Dermis blood vessel endothelial cell (primary cell): ENCODE measurements at places on chromosomes 2 and 18.

DNA sequence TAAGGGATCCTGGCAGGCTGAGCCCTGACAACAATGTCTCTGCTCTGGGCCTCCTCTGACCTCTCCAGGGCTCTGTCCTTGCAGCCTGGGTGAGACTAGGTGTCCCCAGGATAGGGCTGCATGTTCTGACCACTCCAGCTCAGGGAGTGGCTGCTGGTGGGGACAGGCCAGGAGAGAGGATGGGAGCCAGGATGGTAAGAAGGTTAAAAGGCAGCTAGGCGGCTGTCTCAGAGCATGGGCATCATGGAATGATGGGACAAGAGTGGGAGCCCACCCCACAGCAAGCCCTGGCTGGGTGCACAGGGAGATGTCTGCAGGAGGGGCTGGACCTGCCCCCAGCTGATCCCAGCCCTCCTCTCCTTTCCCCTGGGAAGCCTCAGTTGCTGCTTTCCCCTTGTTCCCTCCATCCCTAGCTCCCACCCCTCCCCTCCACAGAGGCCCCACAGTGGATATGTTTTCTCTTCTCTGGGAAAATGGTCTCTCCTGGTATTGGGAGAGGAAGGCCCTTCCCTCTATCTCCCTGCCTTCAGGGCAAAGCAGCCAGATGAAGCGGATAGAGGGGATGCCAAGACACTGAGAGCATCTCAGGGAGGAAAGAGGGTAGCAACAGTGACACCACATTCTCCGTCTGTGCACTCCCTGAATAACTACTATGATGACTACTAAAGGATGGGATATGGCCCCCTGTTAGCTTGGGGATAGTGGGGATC lies 334.3 kb downstream of the DYSF start:
- no peak for DNase-seq

DNA sequence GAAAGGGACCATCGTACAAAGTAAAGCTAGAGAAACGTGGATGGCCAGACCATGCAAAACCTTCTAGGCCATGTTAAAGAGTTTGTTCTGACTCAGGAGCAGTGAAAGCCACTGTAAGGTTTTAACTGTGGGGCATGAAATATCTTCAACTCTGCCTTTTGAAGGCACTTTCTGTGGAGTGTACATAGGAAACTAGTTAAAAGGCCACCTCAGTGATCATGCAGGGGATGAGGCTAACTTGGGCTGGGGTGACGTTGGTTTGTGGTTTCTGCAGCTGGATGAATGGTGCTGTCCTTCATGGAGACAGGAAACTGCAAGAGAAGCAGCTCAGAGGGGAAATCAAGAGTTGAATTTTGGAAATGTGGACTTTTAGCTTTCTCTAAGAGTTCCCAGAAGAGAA lies 190.7 kb downstream of the CDCA7 start:
- no peak for DNase-seq

GRCh38 chr2:48480526-48480925 lies 49.4 kb upstream of the STON1 start:
- no peak for DNase-seq

DNA sequence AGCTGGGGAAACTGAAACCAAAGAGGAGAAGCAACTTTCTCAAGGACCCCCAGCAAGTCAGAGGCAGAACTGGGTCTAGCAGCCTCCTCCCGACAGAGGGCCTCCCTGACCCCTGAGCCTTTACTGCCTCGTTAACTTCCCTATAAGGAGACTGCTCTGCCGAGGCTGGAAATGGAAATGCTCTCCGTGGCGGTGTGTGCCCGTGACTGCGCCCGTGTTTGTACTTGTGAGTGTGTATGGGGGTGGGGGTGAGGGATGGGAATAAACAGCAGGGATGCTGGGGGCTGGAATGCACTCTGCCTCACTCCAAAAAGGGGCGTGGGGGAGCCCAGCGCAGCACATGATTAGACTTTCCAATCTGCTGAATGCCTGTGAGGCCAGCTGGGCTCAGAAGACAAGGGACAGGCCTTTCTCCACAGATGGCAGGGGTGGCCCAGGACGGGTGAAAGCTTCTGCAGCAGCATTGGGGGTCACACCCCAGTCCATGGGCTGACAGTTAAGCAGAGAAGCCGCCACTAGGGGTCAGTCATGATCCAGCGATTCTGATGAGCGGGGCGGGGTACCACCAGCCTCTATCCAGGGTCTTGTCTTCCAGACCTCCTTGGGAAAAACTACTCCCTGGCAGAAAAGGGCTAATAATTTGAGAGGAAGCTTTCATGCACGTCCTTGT lies 26.8 kb downstream of the MPHOSPH10 start:
- DNase-seq = peak; percentile 64

- no peak for DNase-seq
Measured at GRCh38 chr2:203934041-203934492, 2.5 kb upstream of the ICOS start.
